SJSA1 (cell line): ENCODE measurements at places on chromosomes 6 and 20. TPM values are rescaled to one million over a fixed set of nuclear protein-coding genes. Genes with fewer than 3 reads are reported as not detected.

The HSPA12B gene
- not detected in 2 replicates for total RNA-seq

The EYA4 gene
- 0.05 TPM in 1 of 2 replicates, not detected in the other for total RNA-seq

- DNase-seq, result no peak
Measured at GRCh38 chr6:113742342-113742741, 114.8 kb upstream of the MARCKS start.

GRCh38 chr6:33073431-33073871 is at the start of gene HLA-DPA1:
HLA-DPA1 (minus strand) TSS chr6:33073649.
- DNase-seq, result no peak

DNA sequence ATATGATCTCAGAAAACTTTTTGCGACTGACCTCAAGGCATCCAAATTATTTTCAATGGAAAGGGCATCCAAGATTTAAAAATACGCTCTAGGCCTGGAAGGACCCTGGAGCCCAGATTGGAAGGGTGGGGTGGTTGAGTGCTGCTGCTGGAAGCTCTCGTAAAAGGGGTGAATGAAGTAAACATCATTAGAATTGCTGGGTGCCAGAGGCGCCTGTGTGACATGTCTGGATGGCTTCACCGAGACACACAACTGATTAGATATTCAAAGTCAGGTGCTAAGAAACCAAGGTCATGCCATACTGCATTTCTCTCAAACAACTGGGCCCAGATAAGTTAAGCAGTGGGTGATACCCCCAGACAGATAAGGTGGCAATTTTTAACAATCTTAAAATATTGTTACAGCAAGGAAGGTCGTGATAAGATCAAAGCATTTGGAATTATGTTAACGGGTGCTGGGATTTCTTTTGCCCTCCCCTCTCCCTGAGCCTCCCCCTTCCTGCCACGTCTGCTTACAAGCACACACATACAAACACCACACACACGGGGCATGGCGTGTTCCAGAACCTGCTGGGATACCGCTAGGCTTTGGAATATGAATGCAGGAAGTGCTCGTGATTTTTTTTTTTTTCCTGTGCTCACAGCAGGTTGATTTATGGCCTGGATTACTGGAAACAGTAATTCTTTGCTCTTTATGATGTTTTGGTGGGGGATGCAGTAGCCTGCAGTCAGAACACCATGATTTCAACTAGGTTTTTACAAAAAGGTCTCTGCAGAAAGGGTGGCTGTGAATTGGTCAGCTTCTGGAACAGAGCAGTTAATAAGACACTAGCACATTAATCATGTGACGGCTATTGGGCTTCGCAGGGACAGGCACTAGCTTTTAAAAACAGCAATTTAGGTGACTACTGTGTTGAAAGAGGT is 551.2 kb downstream of the QKI start:
- DNase-seq, result no peak

DNA sequence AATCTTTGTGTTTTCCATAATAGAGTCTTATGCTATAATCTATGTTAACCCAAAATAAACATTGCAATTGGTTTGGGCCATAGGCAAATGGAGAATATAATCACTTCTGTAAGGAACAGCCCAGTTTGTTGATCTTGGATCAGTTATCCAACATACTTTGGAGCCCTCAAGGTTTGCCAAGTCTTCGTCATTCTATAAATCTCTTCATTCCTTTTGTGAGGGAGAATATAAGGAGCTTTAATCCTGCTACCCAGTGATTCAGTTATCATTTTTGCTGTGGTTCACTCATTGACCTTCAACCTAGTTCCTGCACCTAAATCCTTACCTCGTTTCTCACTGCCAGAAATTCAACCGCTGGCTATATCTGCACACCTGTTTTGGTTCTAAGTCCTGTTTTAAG is 500.3 kb upstream of the PTCHD4 start:
- DNase-seq, result no peak
